ENCODE measurements at places on chromosomes 5 and 9.

GRCh38 chr9:123568691-123569688, 213.0 kb downstream of the CRB2 start:
- DNase-seq: no peak

DNA sequence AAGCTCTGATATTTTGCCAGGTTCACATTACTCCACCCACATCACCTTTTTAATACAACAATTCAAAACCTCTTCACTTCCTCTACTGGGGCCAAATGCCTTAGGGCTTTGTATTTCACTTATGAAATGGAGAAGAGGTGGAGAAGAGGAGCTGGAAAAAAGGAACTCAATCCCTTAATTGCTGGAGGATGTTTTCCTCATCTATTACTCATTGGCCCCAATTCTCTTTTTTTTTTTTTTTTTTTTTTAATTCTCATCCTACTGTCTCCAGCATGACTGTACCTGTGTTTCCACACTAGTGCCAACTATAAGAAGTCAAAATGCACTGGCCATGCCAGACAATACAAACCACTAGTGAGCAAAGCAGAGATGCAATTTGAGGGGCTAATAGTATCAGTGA, 20.9 kb downstream of the FAM13B start:
- DNase-seq: no peak

DNA sequence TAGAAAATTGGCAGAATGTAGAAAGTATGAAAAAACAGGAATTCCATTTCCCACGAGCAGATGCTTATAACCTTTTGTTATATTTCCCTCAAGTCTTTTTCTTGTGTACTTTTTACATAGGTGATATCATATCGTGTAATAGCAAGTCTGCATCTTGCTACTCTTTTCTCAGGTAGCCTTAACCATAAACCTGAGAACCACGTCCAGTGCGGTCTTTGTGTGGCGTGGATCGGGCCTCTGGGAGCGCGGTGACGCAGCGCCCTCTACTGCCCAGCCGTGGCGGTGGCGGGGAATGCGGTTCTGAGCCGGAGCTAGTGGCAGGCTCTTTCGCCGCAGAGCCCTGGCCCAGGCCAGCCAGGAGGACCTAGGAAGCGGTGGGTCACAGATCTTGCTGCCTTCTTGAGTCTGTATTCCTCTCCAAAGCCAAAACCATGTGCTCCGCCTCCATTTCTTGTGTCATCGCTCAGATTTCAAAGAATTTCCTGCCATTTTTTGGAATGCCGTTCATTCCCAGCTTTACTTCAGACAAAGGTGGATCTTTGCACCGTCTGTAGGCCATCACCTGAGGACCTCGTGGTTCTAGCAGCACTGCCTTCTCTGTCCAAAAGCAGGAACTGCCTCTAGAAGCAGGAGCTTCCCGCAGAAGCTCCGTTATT, 71.9 kb downstream of the MVB12B start:
- peak; percentile 33 for DNase-seq

- DNase-seq: no peak
Observed at GRCh38 chr9:131473891-131474290, 28.8 kb upstream of the POMT1 start.

DNA sequence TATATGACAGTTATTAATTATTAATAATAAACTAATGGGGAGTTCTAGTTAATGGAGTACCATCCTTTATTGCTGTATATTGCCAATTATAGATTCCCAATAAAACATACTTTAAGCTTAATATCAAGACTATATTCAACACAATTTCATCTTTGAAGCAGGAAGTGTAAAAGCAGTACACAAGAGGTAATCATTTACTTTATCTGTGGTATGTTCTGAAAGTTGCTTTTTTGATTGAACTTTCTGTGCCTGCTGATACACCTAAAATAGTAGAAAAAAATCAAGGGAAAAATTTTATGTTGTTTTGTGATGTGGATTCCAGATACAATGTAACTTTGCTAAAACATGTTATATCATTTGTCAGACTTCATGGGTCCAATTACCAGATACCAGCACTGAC, 58.0 kb downstream of the ACO1 start:
- DNase-seq: no peak

- peak; percentile 30 for DNase-seq
Observed at GRCh38 chr5:80960531-80961375, 590 bp downstream of the RASGRF2 start.

GRCh38 chr5:91101600-91102379, 281.3 kb downstream of the ARRDC3 start:
- no peak for DNase-seq

DNA sequence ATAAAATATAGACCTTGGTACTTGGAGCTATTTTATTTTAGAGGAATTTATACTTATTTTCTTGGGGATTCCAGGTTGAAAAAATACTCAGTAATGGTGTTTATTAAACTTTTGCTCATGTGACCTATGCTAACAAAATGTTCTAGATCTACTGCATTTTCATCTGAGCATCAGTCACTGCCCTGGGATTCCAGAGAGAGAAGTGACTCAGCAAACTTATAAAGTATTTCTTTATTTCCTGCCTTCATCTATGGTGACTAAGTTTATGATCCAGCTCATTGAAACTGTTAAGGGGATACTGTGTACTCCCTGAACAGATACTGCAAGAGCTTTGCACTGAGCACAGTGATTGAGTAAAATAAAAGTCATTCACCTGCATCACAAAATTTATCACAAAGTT, 298.5 kb upstream of the CDH18 start:
- DNase-seq: no peak

- no peak for DNase-seq
Observed at GRCh38 chr9:100848726-100849125, 179.8 kb upstream of the PLPPR1 start.

DNA sequence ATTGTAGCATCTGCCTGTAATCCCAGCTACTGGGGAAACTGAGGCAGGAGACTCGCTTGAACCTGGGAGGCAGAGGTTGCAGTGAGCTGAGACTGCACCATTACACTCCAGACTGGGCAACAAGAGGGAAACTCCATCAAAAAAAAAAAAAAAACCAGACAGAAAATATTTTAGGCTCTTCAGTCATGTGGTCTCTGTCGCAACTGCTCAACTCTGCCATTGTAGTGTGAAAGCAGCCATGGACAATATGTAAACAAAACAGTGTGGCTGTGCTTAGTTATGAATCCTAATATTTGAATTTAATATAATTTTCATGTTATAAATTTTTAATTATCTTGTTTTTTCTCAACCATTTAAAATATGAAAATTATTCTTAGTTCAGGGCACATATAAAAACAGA, 38.4 kb downstream of the ZFAND5 start:
- DNase-seq: no peak

GRCh38 chr5:92553326-92553725, 1027.7 kb downstream of the NR2F1-AS1 start:
- no peak for DNase-seq

DNA sequence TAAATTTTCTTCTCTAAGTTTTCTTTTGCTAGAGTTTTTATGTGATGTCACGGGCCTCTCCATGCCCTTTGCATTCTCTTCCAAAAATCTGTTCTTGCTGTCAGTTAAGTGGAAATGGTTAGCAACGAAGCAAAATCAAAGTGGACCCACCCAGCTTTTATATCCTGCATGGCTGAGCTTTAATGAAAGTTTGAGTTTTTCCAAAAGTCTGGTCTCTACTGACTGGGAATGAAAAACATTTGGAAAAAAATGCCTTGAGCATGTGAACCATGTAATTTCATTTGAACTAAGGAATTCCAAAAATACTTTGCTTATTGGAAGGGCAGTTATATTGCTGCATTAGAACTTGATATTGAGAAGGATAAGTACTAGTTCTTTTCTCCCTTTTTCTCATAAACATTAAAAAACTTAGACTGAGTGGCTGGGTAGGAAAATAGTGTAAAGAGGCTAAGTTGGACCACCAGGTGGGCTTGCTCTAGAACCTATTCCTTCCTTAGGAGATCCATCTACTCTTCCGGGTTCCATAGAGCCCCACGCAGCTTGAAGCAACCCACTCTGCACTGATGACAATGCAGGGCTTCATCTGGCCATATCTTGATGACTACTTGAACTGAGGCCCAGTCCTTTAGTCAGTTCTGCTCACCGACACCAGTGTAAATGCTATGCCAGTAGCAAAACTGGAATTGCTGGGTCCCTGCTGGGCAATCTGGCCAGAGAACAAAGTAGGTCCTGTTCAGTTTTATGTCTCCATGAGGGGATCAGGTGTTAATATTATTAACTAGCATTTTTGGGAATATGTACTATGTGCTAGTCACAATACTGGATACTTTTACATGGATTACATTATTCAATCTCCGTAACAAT, 17.4 kb upstream of the RIC1 start:
- no peak for DNase-seq

DNA sequence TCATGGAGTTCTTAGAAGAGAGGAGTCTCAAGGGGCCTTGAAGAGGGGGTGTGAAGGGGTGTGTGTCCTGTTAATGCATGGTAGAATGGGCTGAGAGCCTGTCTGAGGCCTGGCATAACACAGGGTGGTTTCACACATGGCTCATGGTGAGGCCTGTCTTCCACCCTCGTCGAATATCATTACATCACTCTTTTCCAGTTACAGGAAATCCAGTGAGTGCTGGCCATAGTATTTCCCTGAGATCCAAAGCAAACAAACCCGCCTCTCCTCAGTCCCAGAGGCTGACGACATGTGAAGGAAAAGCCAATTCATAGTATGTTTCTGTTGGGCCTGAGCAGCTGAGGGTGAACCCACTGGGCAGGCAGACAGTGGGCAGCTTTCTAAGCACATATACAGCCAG, 159.4 kb upstream of the NR3C1 start:
- no peak for DNase-seq

GRCh38 chr5:16726538-16726946, 109.7 kb upstream of the RETREG1 start:
- DNase-seq: no peak

GRCh38 chr5:157778121-157778805, 34.8 kb downstream of the LSM11 start:
- no peak for DNase-seq

- DNase-seq: no peak
Observed at GRCh38 chr5:42943931-42944631, 96.0 kb downstream of the ANXA2R start.

- DNase-seq: no peak
Observed at GRCh38 chr9:35229066-35229778, 67.4 kb downstream of the UNC13B start.

DNA sequence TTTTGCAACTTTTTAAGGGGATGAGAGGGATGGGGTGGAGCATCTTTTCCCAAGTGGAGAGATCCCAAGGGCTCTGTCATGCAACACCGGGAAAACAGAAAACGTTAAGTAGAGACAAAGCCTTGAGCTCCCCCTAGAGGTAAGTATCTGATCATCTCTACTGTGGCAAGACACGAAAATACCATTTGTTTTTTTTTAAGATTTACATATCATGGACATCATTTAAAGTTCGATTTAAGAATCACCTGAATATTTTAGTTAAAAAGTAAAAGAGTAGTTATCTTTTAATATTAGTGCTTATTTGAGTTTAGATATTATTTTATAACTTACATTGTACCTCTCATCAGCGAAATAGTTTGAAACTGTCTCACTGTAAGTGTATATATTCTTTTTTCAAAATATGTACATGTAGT, 200.4 kb downstream of the LRRC70 start:
- no peak for DNase-seq

DNA sequence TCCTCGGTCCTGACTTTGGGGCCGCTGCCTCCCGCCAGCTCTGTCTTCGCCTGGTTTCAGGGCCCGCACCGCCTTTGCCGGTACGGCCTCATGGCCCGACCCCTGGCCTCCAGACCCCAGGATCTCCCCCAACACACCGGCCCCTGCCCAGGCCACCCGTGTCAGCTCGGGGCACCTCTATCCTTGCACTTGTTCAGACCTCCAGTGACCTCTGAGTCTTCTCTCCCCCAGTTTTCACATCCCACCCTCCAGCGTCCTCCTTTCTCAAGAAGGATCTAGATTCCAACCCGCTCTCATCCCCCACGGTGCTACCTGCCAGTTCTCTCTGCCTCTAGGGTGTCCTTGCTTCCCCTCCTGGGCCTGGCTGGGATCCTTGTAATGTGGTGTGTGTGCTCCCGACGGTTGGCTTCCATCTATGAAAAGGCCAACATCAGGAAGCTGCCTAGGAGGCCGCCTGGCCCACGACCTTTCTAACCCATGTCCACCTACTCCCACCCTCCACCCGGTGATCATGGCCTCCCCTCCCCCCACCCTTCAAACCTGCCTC, 61.1 kb downstream of the SPATA31C2 start:
- no peak for DNase-seq

- no peak for DNase-seq
Observed at GRCh38 chr9:74449060-74449459, 48.1 kb upstream of the RORB start.

Measured in activated naive CD4-positive, alpha-beta T cell (primary cell).